ENCODE measurements at places on chromosomes 5 and 9.

GRCh38 chr5:10594591-10595210, 30.8 kb downstream of the ANKRD33B start:
- DNase-seq, result peak; percentile 57

DNA sequence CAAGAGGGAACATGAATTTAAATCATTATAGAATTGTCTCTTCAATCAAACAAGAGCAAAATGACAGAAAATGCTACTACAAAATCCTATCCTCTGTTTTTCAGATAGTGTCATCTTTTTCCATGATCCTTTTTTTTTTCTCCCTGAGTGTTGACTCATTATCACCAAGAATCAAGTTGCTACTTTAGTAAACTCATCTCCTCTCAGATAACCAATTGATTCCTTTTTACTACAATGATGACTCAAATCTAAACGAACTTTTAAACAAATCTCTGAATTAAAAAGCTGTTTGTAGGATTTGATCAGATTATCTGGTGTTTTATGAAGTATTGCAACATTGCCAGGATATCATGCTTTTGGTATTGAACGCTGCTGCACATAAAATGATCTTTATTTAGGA, 23.9 kb upstream of the IL7R start:
- no peak for DNase-seq

DNA sequence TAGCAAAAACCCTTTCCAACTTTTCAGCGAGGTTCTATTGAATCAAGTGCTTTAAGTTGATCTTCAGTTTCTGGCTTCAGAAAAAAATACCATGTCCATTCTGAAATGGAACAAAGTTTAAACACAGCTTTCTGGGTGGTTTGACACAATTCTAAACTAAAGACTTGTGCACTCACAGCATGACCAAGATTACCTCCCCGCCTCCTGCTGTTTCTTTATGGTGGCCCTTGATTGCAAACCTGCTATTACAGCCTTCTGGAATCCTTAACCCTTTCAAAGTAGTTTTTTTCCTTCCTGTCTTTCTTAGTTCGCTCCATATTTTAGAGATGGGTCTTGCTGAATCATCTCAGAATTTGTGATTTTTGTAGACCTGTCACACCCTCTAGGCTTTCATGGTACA, 135.9 kb upstream of the FBN2 start:
- no peak for DNase-seq

GRCh38 chr9:72577212-72577753, 55.9 kb downstream of the TMC1 start:
- DNase-seq, result peak; percentile 75

DNA sequence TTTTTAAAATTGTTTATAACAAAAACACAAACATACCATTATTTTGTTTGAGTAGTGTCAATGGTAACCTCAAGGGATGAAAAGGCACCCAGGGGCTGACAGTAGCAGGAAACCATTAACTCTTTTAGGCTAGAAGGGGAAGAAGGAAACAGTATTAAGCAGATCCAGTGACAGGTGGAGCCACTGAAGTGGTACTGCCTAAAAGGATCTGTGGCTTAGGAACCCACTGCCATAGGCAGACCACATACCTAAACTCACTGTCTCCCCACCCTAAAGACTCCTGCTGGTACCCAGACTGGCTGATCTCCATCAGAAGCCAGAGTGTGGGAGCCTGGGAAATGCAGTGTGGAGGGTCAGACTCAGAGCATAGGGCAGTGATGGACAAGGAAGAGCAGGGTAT, 13.5 kb downstream of the RLN1 start:
- DNase-seq, result no peak

DNA sequence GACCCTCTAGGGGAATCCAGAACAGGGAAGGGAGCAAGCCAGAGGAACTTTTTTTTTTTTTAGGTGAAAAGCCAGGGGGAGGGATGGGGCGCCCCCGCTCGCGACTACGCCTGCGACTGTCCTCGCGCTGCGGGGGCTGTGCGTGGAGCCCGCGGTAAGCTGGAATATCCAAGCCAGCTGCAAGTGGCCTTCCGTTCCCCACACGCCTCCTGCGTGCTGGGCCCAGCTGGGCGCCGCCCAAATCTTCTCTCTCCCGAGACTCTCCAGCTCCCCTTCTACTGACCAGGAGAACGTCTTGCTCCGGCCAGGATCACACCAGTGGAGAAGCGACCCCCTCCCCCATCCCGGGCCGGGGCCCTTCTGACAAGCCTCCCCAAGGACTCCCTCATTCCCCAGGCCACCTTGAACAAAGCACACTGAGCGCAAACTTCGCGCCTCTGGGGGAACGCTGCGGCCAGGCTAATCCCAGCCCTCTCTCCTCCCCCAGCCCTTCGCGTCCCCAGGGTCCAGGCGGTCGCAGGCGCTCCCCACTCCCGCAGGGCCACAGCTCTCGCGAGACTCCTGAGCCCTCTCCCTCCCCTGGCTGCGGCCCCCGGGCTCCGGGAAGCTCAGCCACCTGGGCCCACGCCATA, 6.6 kb downstream of the BARX1 start:
- no peak for DNase-seq

- no peak for DNase-seq
Observed at GRCh38 chr9:22921742-22922141, 475.1 kb downstream of the DMRTA1 start.

- no peak for DNase-seq
Observed at GRCh38 chr5:134813407-134813806, 32.4 kb upstream of the C5orf24 start.

DNA sequence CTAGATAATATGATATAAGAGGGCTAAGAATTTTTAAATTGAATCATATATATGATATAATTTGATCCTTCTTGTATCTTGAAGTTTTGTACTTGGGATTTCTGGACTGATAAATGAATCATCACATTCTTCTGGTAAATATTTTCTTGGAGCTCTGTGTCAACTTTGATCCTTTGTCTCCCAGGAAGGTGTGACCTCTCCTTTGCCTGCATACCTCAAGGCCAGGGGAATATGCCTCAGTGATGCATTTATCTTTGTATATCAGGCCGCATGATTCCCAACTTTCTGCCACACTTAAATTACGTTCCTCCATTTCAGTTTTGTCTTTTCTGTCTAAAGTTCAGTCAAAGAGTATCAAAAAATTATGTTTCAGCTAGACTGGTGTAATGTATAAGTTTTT, 101.2 kb downstream of the NLN start:
- DNase-seq, result peak; percentile 85

- DNase-seq, result no peak
Observed at GRCh38 chr5:100600298-100600994, 65.3 kb downstream of the FAM174A start.

DNA sequence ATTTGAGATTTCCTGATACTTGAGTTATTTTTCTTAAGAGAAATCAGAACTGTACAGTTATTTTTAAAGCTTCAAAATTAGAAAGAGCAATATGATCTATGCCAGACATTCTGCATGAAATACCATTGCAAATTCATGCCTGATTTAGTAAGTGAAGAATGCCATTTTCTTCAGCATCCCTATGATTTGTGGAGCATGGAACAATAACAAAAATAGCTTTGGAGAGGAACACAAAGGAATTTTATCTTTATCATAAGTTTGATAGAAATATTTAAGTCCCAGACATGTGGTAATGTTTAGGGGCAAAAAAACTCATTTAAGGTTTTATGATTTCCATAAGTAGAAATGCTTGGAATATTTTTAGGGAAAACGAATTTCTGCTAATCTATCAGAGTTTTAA, 1863.4 kb downstream of the EFNA5 start:
- DNase-seq, result no peak

DNA sequence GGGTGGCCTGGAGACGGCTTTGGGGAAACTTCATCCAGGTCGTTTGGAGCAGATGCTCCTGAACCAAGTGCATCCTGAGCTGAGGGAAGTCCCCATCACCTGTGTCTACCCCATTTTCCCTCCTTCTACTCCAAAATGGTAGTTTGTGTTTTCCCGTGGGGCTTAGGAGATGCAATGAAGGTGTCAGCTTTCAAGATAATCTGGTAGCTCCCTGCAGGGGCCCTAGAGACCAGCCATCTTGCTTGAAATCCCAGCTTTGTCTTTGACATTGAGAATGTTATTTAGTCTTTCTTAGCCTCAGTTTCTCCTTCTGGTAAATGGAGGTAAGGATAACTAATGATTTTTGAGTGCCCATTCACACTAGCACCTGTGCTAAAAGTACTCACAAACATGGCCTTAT, 77.4 kb downstream of the WWC1 start:
- DNase-seq, result no peak

GRCh38 chr9:126055381-126055985, 271.1 kb upstream of the MVB12B start:
- DNase-seq, result peak; percentile 32

DNA sequence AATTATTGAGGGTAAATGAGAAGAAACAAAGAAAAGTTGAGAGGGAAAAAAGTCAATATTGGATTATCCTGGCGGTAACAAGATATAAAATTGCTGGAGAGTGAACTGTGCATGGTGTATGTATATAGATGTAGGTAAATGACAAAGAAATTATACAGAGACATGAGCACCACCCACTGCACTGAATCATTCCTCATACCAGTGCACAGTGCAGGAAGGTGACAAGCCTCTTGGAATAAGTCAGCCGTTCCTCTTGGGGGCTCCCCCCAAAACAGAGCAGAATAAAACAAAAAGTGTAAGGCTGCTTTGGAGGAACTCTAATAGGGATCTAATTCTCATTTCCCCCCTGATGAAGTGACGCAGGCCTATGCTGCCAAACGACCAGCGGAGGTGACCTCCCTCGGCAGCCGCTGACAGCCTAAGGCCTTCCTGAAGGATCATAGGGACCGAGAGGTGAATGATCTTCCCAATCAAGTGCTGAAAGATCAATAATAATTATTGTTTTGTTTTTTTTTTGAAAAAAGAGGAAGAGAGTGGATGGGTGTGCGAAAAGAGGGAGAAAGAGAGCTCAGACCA, 245.0 kb downstream of the PSAT1 start:
- peak; percentile 57 for DNase-seq

DNA sequence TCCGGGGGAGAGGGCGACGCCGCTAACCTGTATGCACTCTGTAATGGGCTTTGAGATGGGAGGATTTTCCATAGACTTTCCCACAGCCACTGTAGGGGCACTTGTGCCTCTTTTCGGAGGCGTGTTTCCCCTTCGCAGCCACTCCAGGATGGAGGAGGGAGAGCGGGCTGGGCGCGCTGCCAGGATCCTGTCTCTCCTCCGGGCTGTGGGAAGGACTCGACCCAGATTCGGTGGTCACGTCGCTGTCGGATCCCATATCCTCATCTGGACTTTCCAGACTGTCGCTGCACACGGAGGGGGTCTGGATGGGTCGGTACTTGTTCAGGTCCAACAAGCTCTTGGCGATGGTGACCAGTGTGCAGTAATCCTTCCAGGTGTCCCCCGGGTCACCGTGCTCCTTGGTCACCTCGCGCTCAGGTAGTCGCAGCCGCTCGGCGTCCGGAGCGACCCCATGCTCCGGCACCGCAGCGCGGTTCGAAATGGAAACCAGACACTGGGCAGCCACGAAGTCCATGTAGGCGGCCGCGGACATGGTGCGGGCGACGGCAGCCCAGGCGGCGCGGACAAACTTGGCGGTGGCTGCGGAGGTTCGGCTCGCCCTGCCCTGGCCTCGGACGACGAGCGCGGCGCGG, 1.5 kb downstream of the KLF9 start:
- peak; percentile 70 for DNase-seq

DNA sequence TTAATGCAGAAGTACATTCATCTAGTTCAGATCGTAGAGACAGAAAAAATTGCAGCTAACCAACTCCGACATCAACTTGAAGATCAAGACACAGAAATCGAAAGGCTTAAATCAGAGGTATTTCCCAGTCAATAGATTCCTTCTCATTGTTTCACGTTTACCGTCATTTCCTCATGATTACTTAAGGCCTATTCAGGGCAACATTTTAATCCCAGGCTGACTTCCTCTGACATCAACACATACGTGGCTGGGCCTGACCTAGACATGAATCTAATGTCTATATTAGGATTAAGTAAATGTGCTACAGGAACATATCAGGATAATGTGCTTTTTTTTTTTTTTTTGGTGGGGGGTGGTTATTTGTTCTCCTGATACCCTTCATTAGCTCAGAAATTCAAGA, 107.9 kb downstream of the RASGRF2 start:
- no peak for DNase-seq

DNA sequence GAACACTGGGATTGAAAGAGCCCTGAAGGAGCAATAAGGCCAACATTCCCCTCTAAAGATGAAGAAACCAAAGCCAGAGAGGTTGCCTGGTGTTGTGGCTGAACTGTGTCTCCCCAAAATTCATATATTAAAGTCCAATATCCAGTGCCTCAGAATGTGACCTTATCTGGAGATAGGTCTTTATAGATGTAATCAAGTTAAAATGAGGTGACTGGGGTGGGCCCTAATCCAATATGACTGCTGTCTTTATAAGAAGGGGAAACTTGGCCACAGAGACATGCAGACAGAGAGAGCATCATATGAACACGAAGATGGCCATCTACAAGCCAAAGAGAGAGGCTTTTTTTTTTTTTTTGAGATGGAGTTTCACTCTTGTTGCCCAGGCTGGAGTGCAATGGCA, 66.9 kb upstream of the PLPP1 start:
- DNase-seq, result no peak

GRCh38 chr5:43639566-43639965, 36.6 kb downstream of the NNT start:
- no peak for DNase-seq

DNA sequence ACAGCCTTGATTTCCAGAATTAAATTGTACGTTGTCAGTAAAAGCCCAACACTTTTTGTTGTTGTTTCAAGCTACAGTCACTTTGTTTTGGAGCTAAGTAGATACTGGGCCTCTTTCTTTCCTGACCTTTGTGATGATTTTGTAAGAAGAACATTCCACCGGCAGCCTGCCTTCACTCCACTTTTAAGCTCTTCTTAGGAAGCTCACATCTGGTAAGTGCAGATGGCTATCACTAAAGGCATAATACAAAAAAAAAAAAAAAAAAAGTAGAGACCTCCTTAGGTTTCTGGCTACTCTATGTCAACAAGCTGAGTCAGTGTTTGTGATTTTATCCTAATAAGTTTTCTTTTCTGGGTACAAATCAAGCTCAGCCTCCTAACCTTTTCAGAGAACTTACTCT, 1922.1 kb upstream of the WWC1 start:
- DNase-seq, result no peak

- no peak for DNase-seq
Observed at GRCh38 chr9:36382484-36382883, 17.6 kb downstream of the RNF38 start.
